PC-3 (cell line): ENCODE measurements at places on chromosomes 5 and 9.

- no peak for DNase-seq
These were observed 65.0 kb upstream of the CTXN3 start for GRCh38 chr5:127583866-127584265.

DNA sequence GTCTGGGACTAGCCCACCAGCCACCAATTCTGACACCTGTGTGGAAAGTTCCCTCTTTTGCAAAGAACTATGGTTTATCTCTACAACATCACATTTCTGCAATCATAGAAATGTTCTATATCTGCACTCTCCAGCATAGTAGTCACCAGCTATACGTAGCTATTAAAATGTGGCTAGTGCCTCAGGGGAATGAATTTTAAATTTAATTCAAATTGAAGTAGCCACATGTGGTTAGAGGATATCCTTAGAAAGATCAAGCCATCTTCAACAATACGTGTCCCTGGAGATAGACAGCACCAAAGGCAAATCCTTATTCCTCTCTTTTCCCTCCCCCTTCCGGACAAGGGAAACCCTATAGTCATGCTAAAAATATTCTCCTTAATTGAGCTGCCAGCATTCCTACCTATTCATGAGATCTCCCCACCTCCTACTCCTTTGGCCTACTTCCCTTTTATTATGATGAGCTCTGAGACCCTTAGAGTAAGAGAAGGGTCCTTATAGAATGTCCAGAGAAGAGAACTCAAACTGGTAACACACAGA lies 11.1 kb downstream of the LCP2 start:
- no peak for DNase-seq

GRCh38 chr9:5509573-5509972 lies 758 bp upstream of the PDCD1LG2 start:
- peak; percentile 91 for DNase-seq

- no peak for DNase-seq
These were observed 341.1 kb downstream of the ARL15 start for GRCh38 chr5:53969176-53969730.

GRCh38 chr9:81397481-81398381 lies 291.6 kb downstream of the TLE1 start:
- no peak for DNase-seq
